ENCODE measurements at places on chromosomes 12 and 14. TPM values are rescaled to one million over a fixed set of nuclear protein-coding genes. Genes with fewer than 3 reads are reported as not detected.

The TMEM179 gene
- 2.2 TPM for total RNA-seq

The PLEKHD1 gene
- total RNA-seq: not detected

The SLC11A2 gene
- total RNA-seq: 33.0 TPM

DNA sequence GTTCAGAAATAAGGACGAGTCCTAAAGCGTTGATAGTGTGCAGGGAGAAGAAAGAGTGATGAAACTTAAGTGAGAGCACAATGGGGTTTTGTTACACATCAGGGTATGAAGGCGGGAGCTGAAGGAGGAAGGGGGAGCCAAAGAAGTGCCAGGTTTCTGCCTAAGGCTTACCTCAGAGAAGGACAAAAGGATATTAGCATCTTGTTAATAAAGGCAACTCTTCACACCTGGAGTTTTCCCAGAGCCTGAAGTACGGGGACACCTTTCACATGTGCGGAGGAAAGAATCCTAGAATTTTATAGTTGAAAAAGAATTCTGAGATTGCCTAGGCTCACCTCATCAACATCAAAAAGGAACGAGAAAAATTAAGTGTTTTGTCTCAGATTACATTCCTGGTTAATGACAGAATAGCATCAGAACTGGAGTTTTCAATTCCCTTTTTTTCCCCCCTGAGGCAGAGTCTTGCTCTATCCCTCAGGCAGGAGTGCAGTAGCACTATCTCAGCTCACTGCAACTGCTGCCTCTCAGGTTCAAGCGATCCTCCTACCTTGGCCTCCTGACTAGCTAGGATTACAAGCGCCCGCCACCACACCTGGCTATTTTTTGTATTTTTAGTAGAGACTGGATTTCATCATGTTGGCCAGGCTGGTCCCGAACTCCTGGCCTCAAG, 2.2 kb upstream of the SAV1 start:
- no peak for DNase-seq

DNA sequence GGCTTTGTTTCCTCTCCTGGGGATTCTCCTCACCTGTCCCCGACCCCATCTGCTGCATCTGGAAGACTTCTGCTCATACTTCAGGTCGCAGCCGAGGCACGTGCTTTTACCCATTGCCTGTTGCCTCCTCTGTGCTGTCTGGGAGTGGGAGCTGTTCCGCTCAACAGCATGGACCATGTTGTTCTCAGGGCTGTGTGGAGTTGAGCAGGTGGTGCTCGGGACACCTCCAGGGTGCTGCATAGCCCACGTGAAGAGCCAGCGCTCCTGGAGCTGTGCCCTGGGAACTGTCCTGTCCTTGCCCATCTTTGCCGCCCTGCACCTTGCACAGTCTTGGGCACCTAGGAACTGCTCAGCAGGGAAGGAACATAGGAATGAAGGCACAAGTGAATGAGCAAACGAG, 62.4 kb downstream of the IQSEC3 start:
- no peak for DNase-seq

- DNase-seq: no peak
Measured at GRCh38 chr14:54600717-54601109, 33.8 kb downstream of the SAMD4A start.

DNA sequence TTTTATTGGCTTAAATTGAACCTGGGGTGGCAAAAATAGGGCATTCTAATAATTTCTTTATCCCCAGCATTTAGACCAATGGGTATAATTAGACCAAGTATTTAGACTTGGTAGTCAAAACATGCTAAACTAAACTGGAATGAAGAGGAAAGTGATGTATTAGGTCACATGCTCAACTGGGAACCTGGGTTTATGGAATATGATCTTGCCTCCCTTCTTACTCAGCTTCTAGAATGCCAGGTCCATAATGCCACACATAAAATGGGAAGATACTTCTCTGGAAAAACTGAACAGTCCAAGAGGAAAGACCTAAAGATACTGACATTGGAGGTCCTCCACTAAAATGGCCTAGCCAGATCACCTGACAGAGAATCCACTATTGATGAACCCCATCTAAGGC, 6.2 kb upstream of the BIN2 start:
- DNase-seq: no peak
